Spleen (tissue), 13 donors: ENCODE measurements at places on chromosomes 1 and 21.
A peak's percentile ranks its signal among the peaks of the same experiment; 100 is the strongest.

- DNase-seq: no peak
Observed at GRCh38 chr21:32021319-32021994, 148.6 kb downstream of the HUNK start.

GRCh38 chr1:99252630-99253029 is 11.7 kb upstream of the PLPPR4 start:
- DNase-seq: no peak

DNA sequence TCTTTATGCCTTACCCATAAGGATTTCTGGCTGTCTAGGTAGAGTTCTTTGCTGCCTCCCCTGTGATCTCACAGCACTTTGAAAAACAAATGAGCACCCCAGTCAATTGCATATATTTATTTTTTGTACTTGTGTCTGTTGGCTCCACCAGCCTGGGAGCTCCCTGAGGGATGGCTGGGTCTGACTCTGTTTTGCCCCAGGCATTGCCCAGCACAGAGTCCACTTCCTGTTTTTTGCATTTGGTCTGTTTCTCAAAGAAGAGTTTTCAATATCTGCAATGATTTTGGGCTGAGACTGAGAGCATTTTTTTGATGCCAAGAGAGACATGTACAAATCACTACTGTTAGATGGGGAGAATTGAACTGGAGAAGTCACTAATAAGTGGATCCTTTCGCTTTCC is 125.0 kb downstream of the FOXD2 start:
- DNase-seq: peak; percentile 22

GRCh38 chr1:25106352-25106751 is 126.0 kb downstream of the SYF2 start:
- DNase-seq: no peak

DNA sequence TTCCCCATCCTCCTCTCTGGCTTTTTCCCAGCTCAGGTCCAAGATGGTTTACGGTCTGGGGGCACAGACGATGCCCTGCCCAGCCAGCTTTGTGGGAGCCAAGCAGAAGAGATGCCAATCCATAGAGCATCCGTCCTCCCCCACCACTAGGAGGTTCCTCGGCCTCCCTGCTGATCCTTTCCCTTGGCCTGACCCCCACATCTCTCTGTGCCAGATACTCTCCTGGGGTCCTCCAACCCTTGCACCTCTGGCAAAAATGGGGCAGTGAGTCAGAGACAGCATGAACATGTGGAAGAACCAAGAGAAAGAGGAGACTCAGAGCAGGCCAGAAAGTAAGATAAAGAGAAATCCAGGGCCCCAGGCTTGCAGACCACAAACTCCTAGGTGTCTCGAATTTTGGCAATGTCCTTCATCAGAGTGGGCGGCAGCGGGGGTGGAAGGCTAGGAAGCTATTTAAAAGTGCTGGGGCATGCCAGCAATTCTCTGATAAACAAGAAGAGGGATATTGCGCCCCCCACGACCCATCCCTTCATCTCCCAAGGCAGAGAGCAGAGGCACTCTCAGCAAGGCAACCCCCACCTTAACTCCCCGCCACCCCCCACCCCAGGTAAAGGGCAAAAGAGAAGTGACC is 11.4 kb downstream of the BLACAT1 start:
- DNase-seq: no peak

DNA sequence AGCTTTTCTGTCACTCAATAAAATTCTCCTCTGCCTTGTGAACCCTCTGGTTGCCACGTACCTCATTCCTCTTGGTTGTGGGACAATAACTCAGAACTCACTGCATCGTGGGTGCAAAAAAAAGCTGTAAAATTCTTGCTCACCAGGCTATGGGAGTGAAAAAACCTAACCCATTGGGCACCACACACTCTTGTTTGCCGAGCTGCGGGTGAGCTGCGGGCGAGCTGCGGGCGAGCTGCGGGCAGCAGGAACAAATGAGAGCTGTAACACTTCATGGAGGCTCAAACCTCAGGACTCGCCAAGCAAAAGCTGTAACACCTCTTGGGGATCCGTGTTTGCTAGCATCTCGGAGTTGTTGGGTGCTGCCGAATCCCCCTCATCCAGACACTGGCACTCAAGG is 641.3 kb upstream of the CHRM3 start:
- DNase-seq: no peak

GRCh38 chr1:109396871-109397580 is 692 bp downstream of the SORT1 start:
- DNase-seq: no peak

GRCh38 chr1:119718409-119718808 is 6.7 kb downstream of the PHGDH start:
- DNase-seq: no peak

- no peak for DNase-seq
Observed at GRCh38 chr1:168098534-168099320, 38.0 kb downstream of the GPR161 start.

DNA sequence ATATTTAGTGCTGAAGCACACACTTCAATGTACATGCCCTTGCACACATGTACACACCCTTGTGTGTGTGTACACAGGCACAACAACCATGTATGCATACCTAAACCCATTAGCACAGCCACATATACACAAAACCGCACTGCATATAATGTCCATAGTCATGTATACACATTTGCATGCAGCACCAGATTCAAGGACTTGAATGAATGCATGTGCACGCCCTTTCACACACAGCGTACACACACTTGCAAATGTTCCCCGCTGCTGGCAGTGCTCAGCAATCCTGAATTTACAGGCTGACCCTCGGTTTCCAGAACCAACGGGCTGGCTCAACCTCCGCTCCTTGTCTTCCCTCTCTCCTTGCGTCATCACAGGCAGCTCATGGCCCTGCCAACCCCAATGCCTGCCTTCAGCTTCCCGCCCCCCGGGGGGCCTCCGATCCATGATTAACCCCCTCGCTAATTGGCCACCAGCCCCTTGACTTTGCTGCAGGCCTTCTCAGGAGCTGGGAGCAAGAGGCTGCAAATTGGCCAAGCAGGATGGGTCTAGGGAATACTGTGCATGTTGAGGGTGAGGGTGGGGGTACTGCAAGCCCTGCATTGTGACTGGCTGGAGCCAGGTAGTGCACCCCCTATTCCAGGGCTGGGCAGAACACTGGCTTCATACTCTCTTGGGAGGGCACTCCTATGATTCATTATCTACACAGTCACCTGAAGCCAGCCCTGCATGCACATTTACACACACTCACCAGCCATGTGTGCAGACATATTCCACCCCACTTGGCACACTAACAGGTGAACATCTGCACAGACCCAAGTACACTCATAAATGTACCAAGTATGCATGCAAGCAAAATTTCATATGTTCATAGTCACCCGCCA is 7.9 kb downstream of the GPR3 start:
- no peak for DNase-seq

DNA sequence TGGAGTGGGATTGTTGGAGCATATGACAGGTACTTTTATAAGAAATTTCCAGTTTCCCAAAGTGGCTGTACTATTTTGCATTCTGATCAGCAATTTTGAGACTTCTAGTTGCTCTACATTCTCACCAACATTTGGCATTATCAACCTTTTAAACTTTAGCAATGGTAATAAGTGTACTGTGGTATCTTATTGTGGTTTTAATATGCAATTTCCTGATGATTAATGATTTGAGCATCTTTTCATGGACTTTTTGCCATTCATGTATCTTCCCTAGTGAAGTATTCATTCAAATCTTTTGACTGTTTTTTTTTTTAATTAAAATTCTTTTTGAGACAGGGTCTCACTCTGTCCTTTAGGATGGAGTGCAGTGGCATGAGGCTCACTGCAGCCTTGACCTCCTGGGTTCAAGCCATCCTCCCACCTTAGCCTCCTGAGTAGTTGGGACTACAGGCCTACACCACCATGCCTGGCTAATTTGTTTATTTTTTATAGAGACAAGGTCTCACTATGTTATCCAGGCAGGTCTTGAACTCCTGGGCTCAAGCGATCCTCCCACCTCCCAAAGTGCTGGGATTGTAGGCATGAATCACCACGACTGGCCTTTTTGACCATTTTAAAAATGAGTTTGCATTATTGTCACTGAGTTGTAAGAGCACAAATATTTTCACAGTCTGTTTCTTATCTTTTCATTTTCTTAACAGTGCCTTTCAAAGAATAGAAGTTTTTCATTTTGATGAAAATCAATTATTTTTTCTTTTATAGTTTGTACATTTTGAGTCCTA is 7.8 kb upstream of the SLC6A9 start:
- DNase-seq: no peak

GRCh38 chr1:28535180-28535579 is 17.7 kb upstream of the TRNAU1AP start:
- no peak for DNase-seq

GRCh38 chr1:7620196-7620595 is 150.9 kb upstream of the VAMP3 start:
- peak; percentile 22 for DNase-seq

DNA sequence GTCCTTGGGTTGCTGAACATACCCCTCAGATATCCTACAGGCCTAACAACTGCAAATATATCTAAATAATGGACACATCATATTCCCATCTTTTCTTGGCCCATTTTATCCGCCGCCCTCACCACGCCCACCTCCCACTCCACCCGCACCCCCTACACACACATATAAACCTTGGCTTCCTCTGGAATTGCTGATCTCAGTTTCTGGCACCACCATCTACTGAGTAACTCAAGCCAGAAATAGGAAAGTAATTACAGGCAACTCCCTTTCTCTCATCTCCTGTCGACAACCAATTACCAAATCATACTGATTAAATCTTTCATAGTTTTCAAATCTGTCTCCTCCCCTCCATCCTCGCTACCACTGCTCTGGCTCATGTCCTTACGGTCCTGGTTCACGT is 4.7 kb downstream of the RGS8 start:
- no peak for DNase-seq

DNA sequence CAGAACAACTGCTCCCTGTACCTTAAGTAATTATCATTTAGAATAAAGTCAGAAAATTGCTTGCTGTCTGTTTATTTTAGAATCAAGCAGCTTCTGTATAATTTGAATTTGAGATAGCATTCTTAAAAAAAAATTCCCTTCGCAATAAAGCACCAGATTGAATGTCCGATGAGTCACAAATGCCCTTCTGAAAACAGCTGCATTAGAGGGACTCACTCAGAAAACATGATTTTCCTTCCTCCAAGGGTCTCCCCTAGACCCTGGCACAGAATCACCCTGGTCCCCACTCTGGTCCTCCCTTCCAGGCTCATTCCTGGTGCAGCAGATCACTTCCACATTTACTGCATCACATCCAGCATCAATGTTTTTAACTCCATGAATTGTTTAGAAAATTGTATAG is 471.1 kb upstream of the VAMP3 start:
- DNase-seq: no peak

- no peak for DNase-seq
Observed at GRCh38 chr1:168554603-168555483, 11.0 kb upstream of the XCL2 start.

GRCh38 chr21:29449306-29449950 is 150.7 kb downstream of the BACH1 start:
- no peak for DNase-seq

- DNase-seq: peak; percentile 77
Observed at GRCh38 chr21:45293726-45294401, 6.2 kb upstream of the POFUT2 start.

GRCh38 chr1:78369546-78369945 is 121.2 kb upstream of the PTGFR start:
- no peak for DNase-seq

- DNase-seq: no peak
Observed at GRCh38 chr1:181255270-181255929, 166.9 kb downstream of the IER5 start.

GRCh38 chr21:35575280-35575915 is 484.9 kb downstream of the SETD4 start:
- DNase-seq: no peak

- no peak for DNase-seq
Observed at GRCh38 chr1:30615816-30616590, 107.4 kb downstream of the MATN1 start.

GRCh38 chr1:178418284-178418955 is 78.3 kb downstream of the CLEC20A start:
- DNase-seq: no peak

GRCh38 chr1:26067432-26067911 is at the start of gene TRIM63:
Gene TRIM63 (minus strand): TSS chr1:26067630. CDS start chr1:26067494, 136 bp downstream.
- DNase-seq: no peak

DNA sequence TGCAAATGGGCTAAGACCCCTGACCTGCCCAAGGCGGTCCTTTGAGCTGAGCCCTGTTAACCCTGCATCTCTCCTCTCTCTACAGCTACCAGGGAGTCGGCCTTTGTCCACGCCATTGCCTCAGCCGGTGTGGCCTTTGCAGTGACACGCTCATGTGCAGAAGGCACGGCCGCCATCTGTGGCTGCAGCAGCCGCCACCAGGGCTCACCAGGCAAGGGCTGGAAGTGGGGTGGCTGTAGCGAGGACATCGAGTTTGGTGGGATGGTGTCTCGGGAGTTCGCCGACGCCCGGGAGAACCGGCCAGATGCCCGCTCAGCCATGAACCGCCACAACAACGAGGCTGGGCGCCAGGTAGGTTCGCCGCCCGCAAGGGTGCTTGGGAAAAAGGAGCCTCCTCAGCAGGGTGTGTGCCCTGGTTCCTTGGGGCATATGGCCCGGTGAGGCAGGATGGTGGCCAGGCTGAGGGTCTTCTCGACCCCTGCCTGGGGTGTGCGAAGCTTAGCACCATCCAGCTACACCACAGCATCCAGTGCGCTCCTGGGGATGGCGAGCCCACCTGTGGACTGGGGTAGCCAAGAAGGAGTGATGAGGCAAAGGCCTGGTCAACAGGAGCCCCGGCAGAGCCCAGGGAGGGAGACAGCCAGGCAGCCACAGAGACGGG is 31.8 kb upstream of the ARF1 start:
- peak; percentile 56 for DNase-seq

DNA sequence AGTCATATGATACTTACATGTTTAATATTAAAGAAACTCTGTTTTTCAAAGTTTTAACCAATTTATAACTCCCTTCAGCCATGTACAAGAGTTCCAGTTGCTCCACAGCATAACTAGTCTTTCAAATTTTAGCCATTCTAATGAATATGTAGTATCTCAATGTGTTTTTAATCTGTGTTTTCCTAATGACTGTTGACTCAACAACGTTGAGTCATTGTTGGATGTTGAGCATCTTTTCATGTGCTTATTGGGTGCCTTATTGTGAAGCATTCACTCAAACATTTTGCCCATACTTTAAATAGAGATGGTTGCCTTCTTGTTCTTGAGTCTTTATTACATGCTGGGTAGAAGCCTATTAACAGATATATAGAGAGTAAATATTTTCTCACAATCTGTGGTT is 240.2 kb upstream of the LYPLAL1 start:
- no peak for DNase-seq

- peak; percentile 53 for DNase-seq
Observed at GRCh38 chr1:212451416-212452322, 18.9 kb downstream of the NENF start.
